ENCODE measurements at places on chromosomes 1 and 21. TPM values are rescaled to one million over a fixed set of nuclear protein-coding genes. Genes with fewer than 3 reads are reported as not detected.

Gene KIF26B
- total RNA-seq, result 11.4 TPM

Gene SPRR2B
- total RNA-seq, result not detected

Gene RHEX
- total RNA-seq, result 0.41 TPM

Gene TRIM67
- total RNA-seq, result 24.1 TPM

Gene KCND3
- 10.6 TPM for total RNA-seq

Gene DENND1B
- 43.6 TPM for total RNA-seq
